Stimulated activated CD4-positive, alpha-beta T cell treated with anti-CD3 and anti-CD28 coated beads, Interleukin-15, amount 100 ng/mL, for 48 hours (primary cell): ENCODE measurements at places on chromosomes 1 and 21.

DNA sequence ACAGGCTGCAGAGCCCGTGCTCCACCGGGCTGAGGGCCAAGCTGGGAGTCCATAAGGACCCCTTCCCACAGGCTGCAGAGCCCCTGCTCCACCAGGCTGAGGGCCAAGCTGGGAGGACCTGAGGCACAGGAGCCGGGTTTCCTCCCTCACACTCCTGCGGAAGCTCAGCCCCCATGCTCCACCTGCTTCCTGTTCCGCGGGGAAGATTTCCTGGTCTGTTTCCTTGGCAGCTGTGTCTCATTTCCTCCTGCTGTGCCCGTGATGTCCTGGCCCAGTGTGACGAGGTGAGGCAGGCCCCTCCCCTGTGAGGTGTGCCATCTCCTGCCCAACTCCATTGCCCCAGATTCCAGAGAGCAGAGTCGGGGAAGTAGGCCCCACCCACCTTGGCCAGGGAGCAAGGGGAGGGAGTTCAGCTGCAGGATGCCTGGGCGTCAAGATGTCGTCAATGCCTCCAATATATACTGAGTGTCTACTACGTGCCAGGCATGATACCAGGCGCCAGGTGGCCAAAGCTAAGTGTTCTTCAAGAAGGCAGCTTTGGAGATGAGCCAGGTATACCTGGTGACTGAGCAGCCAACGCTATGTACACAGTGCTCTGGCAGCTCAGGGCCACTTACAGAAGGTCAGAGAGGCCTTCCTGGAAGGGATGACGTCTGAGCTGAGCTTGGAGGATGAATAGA is 58.8 kb downstream of the NAV1 start:
- DNase-seq, result no peak

GRCh38 chr1:81554534-81554933 is 246.2 kb upstream of the ADGRL2 start:
- DNase-seq, result no peak

- no peak for DNase-seq
Measured at GRCh38 chr1:226116673-226117072, 54.2 kb downstream of the H3-3A start.

GRCh38 chr21:32946654-32947053 is 79.1 kb upstream of the OLIG2 start:
- no peak for DNase-seq

GRCh38 chr1:74629283-74629682 is 44.3 kb downstream of the ERICH3 start:
- no peak for DNase-seq

- DNase-seq, result no peak
Measured at GRCh38 chr1:160548960-160549664, 26.1 kb upstream of the SLAMF6 start.

DNA sequence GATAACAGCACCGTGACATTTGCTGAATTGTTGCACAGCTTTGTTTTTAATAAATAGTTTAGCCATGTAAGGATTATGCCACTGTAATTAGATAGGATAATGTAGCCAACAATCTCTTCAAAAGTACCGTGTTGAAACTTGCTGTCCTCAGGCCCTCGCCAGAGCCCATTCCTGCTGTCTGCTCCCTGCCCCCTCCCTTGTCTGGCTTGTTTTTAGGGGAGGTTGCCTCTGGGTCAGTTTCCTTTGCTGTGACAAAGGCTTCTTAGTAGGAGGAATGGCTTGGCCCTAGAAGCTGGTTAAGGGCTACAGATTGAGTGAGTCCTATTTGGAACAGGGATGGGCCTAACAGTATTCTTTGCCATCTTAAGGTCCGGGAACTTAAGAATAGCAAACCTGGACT is 107.9 kb downstream of the LMO4 start:
- DNase-seq, result no peak

- DNase-seq, result no peak
Measured at GRCh38 chr1:29426701-29427279, 190.5 kb downstream of the PTPRU start.

DNA sequence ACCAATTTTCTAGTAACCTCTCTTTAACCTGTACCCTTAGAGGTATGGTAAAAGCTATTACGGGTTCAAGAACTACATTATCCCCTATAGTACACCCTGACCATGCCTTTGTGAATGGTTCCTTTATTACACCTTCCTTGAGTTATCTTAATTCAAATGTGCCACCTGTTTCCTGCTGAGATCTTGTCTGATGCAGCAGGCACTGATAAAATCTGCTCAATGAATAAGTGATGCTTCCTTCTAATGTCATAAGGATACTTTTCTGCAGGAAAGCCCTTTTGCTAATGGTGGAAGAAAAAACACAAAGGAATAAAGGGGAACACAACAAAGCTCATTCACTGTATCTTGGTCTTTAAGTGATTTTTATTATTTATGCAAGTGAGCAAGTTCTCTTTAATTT is 25.8 kb downstream of the INTS7 start:
- DNase-seq, result no peak

- DNase-seq, result no peak
Measured at GRCh38 chr21:19475525-19475924, 1071.9 kb upstream of the TMPRSS15 start.

DNA sequence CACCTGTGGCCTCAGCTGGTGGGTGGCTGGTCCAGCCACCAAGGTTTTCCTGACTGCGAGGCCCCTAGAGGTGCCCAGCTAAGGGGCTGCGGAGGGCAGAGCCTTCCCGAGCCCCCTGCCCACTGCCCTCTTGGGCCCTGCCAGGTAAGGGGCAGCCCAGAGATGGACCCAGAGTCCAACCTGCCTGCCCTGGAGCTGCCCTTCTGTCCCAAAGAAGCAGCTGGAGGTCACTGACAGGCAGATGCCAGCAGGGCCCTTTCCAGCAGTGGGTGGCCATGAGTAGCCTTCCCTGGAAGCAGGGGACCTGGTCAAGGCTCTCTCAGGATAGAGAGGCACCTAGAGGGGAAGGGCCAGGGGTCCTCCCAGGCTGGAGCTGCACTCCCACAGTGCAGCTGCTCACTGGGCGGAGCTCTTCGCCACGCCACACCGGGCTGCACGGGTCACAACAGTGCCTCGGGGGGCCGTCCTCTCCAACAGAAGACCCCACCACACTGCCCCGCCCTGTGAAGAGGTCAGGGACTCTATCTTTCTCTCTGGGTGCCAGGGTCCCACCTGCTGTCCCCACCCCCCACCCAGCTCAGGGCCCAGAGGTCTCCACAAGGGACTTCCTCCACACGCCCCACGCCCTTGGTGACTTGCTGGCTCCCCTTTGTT is 10.9 kb upstream of the GNB1 start:
- DNase-seq, result no peak

DNA sequence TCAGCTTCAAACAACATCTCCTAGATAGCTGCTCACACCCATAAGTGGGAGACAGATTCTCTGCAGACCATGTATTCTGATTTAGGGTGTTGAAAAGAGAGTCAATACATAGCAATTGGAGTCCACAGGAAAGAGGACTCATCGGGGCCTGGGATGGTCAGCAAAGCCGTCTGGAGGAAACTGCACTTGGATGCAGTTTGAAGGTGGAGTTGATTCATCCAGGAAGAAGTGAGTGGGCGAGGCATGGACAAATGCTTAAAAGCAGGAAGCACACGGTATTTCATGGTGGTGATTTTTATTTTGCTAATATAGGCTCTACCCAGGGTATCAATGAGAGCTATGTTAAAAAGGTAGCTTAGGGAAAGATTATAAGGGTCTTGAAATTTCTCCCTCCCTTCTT is 36.8 kb upstream of the DIRAS3 start:
- no peak for DNase-seq

- DNase-seq, result no peak
Measured at GRCh38 chr1:213423605-213424004, 372.6 kb downstream of the RPS6KC1 start.

DNA sequence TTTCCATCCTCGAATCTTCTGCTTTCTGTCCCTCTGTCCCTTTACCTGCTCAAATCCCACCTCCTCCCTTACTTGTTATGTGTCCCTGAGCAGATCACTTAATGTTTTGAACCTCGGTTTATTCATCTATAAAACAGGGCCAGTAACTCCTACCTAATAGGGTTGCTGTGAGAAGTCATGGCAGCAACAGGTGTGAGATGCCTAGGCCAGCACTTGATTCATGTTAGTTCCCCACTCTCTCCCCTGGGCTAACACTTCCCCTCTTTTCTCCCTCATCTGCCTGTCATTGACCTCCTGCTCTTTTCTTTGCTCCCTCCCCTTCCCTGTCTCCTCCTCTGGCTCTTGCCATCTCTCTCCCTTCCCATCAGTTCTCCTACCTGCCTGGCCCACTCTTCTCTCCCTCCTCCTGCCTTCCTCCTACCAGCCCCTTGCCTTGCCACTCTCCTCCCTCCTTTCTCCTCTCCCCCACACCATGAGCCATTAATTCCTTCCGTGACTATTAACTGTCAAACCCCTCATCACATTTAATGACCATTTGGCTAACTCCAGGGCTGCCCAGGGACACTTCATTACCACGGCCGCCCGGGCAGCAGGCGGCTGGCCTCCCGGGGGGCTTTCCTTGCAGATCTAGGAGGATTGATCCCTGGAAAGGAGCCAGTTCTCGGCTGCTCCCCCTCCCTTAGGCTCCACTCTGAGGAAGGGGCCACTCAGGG is 90.6 kb upstream of the CD1D start:
- no peak for DNase-seq

- no peak for DNase-seq
Measured at GRCh38 chr1:201673915-201674314, 135.0 kb downstream of the NAV1 start.

- no peak for DNase-seq
Measured at GRCh38 chr1:80987106-80987505, 813.6 kb upstream of the ADGRL2 start.

DNA sequence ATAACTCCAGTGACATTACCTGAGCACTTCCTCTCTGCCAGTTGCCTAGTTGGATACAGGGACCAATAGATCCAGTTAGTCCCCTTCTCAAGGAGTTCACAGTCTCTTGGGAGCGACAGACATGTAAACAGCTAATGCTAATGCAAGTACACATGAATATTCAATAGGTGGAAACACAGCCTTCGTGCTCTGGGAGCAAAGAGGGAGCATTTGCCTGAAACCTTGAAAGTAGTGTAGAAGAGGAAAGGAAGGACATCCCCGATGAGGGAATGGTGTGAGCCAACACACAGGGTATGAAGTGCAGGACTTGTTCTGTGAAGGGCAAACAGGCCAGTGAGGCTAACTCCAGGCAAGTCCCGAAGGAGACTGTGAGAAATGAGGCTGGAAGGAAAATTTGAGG is 3.8 kb upstream of the TMEM222 start:
- DNase-seq, result no peak

DNA sequence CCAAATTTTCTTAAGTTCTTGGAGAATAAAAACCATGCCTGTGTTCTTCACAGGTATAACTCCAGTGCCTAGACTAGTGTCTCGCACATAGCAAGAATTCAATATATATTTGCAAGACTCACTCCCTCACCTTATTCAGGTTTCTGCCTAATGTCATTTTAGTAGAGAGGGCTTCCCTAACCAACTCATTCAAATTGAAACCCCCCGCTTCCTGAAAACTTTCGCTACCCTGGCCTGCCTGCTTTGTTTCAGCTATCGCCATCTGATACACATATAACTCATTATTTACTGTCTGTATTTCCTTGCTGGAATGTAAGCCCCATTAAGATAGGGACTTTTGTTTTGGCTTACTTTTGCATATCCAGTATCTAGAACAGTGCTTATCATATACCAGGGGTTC is 8.6 kb downstream of the YARS1 start:
- no peak for DNase-seq

GRCh38 chr1:219897914-219898313 is 30.4 kb downstream of the SLC30A10 start:
- no peak for DNase-seq

- no peak for DNase-seq
Measured at GRCh38 chr1:166692346-166692745, 146.9 kb upstream of the POGK start.

GRCh38 chr1:178124115-178124514 is 30.2 kb downstream of the RASAL2 start:
- no peak for DNase-seq

DNA sequence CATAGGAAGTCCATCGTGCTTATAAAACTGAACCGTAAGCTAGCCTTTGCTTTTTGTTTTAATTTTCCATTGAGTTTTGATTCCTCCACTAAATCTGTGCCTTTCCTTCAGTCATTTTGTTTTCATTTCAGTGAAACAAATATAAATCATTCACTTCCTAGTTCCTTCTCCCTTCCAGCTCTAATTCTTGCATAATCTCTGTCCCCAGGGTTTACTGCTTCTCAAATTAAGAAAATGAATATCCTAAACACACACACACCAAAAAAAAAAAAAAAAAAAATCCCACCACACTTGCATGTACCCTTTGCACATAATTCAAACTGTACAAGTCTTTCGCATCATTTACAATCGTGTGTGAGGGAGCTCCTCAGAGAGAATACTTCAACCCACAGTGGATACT is 6.8 kb downstream of the KCNH1 start:
- no peak for DNase-seq

GRCh38 chr1:78223417-78224215 is 177.8 kb downstream of the GIPC2 start:
- no peak for DNase-seq

GRCh38 chr1:181986907-181987305 is 74.6 kb downstream of the ZNF648 start:
- DNase-seq, result no peak

GRCh38 chr21:35585155-35585554 is 475.2 kb downstream of the SETD4 start:
- no peak for DNase-seq

- DNase-seq, result no peak
Measured at GRCh38 chr1:230145505-230145899, 78.5 kb downstream of the GALNT2 start.

- DNase-seq, result peak; percentile 28
Measured at GRCh38 chr1:181179987-181180365, 91.5 kb downstream of the IER5 start.

GRCh38 chr21:38766987-38767722 is 38.6 kb upstream of the ETS2 start:
- no peak for DNase-seq

DNA sequence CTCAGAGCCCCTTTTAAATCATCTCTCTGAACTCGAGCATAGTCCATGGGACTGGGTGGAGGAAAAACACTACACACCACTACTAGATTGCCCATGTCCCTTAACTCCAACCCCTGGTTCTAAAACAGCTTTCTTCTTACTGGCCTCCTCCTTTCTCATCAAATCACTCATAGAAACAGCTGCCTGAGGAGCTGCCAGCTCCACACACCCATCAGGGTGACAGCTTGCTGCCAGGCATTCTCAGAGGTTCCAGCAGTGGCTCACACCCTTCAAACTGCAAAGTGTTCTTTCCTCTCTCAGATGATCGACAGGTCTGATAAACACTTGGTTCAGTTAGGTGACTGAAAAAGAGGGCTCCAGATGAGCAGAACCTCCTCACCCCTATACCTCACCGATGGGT is 543.0 kb upstream of the PLXNA2 start:
- DNase-seq, result no peak

GRCh38 chr1:11730429-11730891 is 5.5 kb upstream of the AGTRAP start:
- DNase-seq, result no peak
